Kidney glomerular epithelial cell (primary cell): ENCODE measurements at places on chromosomes 16 and 17.
A peak's percentile ranks its signal among the peaks of the same experiment; 100 is the strongest.

GRCh38 chr16:78522327-78522726, 422.9 kb downstream of the WWOX start:
- DNase-seq: no peak

GRCh38 chr17:6497496-6498221, 53.4 kb downstream of the PIMREG start:
- no peak for DNase-seq

DNA sequence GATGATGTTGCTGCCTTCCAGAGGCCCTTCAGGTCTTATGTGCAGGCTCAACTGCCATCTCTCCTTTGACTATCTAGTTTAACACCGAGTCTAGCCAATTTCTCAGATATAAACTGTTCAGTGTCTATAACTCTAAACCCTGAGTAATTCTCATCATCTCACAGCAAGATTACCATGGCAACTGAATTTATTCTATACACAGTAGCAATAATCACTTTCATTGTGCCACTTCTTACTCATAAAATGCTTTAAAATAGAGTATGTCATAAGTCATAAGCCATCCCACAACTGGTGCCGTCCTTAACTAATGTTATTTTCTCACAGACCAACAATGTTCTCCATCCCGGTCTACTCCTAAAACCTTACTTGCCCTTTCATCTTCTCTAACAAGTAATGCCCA, 45.0 kb downstream of the SYNRG start:
- DNase-seq: no peak

DNA sequence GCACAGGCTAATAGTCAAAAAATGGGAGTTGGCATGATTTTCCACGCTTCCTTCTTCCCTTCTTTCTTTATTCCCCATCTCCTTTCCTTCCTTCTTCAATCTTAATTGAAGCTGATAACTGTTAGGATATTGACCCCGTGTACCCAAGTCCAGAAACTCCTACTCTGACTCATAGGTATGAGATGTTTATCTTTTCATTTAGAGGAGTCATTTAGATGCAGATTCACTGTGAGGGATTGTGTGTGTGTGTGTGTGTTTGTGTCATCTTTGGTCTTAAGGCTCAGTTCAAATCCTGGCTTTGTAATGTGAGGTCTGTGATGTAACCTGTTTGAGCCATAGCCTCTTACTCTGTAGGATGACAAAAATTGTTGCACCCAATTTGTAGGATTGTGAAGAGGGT, 332.0 kb upstream of the MAF start:
- DNase-seq: peak; percentile 6

DNA sequence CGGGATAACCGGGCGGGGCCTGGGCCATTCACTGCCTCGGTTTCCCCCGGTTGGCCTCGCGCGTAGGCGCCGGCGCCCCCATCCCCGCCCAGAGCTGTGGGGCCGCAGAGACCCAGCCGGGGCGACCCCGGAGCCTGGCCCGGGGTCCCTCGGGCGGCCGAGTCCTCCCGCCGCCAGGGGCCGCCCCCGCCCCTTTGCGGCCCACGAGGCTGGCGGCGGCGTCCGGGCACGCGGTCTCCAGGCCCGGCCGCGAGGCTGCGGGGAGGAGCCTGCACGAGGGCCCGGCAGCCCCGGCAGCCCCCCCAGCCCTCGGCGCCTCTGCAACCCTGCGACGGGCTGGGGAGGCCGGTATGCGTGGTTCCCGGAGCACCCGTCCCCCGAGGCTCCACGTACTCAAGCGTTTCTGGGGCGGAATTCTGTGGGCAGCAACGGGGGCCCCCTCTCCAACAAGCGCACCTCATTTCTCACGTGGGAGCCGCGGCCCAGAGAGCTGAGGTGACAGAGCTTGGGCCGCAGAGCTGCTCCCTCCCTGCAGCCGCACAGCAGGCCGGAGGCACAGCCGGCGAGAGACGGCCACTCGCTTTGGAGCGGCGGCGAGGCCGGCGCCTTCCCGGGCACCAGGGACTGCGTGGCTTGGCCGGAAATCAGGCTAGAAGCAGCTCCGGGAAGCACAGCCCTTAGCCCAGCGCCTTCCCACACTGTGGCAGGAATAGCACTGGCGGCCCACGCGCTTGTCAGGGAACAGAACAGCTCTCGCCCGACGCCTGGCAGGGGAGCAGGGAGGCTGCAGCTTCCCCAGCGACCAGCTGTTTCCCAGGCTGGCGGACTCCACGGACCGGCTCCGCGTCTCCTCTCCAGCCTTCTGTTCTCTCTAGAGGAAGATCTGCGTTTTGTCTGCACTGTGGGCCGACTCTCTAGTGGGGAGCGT, 867 bp upstream of the LIMD2 start:
- no peak for DNase-seq

DNA sequence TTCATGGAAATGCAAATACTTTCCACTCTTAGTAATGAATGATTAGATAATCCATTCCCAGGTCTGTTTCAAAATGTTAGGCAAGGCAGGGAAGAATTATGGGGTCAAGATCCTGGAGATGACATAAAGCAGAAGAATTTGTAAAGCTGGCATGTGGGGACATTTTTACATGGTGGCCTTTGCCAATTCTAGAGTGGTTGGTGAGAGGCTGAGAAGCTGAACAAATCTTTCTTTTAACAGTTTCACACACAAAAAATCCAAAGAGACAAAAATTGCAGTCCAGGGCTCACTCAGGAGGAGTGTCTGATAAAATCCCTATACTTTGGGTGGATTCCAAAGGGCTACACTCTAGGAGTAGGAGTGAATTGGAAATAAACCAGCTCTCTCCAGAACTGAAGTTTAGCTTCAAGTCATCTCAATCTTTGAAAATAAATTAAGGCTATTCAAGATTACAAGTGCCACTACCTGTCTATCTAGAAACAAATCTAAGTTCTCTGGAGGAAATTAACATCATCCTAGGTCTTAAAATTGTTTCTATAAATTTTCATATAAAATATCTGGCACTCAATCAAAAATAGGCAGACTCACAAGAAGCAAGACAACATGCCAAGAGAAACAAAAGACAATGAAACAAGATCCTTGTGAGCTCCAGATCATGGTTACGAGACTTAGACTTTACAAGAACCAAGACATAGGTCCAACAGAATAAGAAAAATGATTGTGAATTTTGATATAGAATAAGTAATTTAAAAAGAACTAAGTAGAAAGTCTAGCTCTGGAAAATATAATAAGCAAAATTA, 113.0 kb upstream of the AXIN2 start:
- no peak for DNase-seq

GRCh38 chr16:84874553-84874952, 54.8 kb downstream of the CRISPLD2 start:
- no peak for DNase-seq

- DNase-seq: no peak
Measured at GRCh38 chr16:57112403-57113041, 20.1 kb downstream of the CPNE2 start.

DNA sequence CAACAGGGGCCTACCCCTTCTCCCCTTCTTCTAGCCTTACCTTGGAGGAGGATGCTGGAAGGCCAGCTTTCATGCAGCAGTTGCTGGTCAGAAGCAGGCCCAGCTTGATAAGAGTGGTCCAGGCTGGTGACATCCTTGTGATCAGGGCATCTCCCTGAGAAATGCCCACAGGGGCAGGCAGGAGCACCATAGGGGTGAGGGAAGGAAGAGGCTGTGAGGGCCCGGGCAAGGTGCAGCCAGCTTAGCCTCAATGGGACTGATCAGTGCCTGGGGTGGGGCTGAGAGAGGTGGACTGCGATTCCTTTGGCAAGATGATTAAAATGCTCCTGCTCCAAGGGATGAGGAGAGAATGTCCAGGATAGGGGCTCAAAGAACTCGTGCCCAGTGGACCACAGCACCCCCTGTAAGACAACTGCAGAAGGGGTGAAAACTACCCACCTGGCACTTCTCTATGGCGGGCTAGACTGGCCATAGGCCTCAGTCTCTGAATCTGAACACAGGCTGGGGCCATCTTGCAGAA, 9.5 kb upstream of the GALK1 start:
- no peak for DNase-seq

DNA sequence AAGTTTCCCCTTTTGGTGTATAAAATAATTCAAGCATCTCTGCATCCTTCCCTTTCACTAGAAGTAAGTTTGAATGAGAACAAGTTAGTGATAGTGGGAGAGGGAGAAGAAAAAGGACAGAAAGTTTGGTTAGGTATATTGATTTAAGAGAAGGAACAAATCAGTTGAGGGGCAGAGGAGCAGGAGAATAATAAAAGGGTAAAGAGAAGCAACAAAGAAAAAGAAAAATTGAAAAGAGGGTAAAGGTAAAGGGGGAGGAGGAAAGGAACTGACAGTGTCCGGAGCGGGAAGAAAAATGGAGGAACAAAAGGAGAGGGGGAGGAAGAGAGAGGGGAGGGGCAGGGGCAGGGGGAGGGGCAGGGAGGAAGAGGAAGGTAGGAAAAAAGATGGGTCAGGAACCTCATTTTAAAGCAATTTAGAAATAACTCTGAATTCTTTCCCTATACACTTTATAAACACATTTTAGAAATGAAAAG, 6.3 kb upstream of the IGF2BP1 start:
- no peak for DNase-seq

DNA sequence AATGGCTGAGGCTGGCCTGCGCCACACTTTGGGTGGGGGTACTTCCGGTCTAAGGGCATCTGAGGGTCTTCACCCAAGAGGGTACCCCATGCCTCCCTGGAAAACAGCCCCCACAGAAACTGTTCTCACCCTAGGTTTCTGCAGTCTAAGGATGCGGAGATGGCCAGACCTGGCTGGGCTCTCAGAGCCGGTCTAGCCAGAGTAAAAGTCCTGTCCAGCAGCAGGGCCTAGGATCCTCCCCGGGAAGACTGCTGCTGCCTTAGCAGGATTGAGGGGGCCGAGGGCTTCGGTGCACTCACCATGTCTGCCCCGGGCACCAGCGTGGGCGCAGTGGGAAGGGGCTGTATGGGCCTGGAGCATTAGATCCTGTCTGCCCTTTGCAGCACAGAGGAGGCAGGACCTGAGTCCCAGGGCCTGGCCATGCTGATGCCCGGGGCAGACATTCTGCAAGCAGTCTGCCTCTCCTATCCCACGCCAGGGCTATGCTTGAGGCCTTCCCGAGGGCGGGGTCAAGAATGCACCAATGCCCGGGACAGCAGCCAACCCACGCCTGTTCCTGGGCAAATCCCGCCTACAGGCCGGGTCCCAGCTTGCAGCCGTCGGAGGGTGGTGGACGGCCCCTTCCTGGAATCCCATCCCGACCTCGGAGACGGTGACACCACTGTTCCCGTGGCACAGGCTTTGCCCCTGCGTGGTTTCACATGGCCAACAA, 54.7 kb downstream of the CBFA2T3 start:
- DNase-seq: no peak

DNA sequence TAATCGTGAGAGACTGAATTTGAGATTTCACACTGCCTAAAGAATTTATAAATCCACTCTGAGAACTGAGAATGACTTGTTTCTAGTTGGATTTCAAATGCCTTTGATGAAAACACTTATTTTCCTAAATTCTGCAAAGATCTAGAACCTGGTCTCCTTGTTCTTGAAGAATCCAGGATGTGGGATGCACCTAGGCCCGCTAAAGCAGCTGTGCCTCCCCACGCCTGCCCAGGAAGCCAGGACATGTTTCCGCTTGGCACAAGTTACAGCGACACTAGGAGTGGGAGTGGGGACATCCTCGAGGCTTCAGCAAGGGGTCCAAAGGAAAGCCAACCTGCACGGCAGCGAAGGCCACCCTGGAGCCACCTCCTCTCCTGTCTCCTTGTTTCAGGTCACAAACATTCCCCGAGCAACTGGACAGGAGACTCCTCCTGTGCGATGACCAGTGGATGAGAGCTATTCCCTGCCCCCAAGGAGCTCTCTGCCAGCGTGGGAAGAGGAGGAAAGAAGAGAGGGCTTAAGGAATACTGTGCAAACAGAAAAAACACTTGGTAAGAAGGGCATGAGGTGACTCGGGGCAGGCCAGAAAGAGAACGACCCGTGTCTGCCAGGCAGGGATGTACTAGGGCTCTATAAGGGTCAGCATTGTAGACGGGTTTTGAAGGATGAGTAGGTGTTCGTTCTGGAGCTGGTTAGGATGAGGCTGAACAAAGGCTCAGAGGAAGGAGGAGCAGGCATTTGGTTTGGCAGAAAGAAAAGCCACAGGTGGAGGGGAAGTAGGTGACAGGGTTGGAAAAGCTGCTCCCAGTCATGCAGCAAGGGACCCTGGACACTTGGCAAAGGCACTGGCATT, 11.1 kb downstream of the VAC14 start:
- peak; percentile 51 for DNase-seq

GRCh38 chr17:16419074-16419928, 3.9 kb downstream of the TRPV2 start:
- peak; percentile 91 for DNase-seq

DNA sequence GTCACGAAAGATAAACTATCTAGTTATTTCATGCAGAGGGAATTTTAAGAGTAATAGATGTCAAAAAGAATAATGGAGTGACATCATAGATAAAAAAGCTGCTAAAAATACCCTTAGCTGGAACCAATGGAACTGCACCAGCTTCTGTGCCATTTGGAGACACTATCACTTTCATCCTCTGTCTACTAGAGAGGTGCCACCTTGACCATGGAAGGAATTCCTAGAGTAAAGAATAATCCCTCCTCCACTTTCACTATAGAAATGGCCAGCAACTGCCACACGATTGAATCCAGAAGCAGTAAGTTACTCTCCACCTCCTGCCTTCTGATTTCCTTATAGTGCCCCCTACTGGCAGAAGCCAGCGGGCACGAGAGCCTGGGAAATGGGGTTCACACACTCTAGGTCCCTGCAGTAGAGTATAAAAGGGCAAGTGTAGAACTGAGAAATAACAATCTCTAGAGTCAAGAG, 2.8 kb upstream of the ALDH3A2 start:
- no peak for DNase-seq

GRCh38 chr16:4372578-4373355, 1.1 kb downstream of the VASN start:
- peak; percentile 52 for DNase-seq

GRCh38 chr16:6797223-6797622, 535.4 kb upstream of the RBFOX1 start:
- no peak for DNase-seq

DNA sequence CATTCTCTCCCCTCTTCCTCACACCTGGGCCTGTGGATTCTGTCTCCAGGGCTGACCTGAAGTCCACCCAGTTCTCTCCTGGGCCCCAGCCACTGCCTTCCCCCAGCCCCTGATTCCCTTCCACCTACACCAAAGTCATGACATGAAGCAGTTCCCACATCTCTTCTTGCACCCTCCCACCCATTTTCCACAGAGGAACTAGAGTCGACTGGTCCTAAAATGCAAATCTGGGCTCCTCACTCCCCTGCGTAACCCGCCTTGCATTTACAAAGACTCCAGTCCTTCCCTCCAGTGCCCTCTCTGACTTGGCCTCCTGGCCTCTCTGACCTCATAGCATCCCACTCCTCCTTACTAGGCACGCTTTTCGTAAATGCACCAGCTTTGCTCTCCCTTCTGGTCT, 14.8 kb downstream of the COX6A2 start:
- DNase-seq: no peak

GRCh38 chr17:8944748-8945147, 20.8 kb downstream of the PIK3R5 start:
- no peak for DNase-seq
